Caco-2 (cell line): ENCODE measurements at places on chromosomes 7 and 10.
A peak's percentile ranks its signal among the peaks of the same experiment; 100 is the strongest.

DNA sequence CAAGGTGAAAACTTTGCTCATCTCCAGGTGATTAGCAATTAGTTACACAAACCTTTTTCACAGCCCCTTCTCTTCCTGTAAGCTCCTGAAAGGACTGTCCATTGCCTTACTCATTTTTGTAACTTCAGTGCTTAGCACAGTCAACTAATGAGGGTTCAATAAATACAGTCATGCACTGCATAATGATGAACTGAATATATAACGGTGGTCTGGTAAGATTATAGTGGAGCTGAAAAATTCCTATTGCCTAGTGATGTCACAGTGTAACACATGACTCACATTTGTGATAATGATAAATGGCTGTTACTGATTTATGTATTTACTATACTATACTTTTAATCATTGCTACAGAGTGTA lies 12.9 kb upstream of the FAM133B start:
- no peak for DNase-seq

GRCh38 chr7:126557271-126557670 lies 695.5 kb downstream of the GRM8 start:
- no peak for DNase-seq

DNA sequence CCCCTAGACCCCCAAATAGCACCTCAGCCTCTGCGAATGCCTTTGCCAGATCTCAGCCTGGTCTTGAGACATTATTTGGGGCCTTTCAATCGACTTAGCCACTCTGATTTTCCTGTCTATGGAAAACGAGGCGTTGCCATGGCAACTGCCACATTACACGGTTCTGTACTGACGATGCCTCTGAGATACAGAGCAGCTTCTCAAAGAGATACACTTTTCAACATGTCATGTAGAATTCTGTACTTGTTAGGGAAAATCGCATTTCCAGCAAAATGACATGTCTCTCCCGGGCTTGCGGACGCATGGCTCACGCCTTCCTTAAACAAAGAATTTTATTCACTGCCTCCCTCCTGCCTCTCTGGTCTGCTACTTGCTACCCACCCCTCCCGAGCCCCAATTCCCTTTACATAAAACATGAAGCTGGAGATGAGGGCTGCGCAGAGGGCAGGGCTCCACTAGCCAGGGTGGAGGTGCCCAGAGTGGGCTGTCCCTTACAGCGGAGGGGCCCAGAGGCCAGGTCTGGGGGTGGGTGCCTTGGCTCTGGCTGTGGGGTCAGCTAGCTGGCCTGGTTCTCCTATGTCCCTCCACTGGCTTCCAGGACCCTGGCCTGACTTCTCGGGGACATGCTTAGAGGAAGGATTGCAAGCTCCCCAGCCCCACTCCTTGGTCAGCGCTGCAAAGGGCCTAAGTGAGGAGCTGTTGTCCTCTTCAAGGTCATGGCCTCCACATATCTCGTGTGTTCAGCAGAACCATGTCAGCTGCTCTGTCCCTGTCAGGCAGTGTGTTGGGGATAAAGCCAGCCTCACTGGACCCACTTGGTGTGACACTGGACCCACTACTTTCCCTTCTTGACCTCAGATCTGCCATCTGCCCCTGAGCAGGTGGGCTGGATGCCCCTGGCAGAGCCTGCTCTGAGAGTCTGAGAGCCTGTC lies 342.5 kb downstream of the RPS24 start:
- no peak for DNase-seq

GRCh38 chr7:140003913-140004382 lies 58.8 kb downstream of the PARP12 start:
- DNase-seq, result peak; percentile 67

DNA sequence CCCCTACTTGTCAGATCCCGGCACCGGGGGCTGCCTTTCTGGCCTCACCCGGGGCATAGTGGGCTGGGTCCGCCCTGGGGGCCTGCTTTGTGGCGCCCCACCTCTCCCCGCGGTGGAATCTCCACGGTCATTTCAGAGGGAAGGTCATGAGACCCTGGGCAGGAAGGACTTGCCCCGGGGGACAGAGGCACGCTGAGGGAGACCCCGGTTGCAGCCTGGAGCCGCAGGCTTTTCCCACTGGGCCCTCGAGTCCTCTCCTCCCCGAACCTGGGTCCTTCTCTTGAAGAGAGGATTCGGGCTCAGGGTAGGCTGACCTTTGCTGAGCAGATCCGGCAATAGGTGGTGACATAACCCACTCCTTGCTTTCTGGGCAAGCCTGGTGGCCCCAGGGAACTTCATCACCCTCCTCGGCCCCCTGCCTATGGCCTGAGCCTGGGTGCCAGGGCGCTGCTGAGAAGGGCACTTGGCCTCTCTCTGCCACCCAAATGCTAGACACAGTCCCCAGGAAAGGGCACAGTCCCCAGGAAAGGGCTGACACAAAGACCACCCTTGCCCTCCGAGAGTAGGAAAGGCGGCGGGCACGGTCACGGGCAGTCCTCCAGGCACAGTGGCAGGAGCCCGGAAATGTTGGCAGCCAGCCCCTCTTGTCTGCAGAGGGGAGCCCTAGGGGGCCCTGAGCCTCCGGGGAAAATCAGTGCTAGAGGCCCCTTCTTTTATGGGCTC lies 36.2 kb downstream of the FKBP6 start:
- no peak for DNase-seq

DNA sequence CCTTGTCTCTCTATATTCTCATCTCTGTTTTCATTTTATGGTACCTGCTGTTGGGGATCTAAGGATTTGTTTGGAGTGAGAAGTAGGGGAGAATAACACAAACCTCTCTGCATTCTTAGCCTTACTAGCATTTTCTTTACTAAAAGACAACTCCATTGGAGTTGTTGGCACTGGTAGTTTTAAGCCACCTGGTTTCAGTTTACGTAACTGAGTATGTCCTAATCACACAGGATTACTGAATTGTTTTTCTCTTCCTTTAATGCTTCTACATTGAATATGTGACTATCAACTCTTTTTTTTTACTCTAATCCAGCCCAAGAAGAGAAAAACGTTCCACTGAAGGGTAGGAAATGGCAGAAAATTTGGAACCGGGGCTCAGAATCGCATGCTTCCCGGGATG lies 30.0 kb upstream of the TRIL start:
- no peak for DNase-seq

- no peak for DNase-seq
Measured at GRCh38 chr10:24467605-24468004, 256.1 kb downstream of the ARHGAP21 start.

DNA sequence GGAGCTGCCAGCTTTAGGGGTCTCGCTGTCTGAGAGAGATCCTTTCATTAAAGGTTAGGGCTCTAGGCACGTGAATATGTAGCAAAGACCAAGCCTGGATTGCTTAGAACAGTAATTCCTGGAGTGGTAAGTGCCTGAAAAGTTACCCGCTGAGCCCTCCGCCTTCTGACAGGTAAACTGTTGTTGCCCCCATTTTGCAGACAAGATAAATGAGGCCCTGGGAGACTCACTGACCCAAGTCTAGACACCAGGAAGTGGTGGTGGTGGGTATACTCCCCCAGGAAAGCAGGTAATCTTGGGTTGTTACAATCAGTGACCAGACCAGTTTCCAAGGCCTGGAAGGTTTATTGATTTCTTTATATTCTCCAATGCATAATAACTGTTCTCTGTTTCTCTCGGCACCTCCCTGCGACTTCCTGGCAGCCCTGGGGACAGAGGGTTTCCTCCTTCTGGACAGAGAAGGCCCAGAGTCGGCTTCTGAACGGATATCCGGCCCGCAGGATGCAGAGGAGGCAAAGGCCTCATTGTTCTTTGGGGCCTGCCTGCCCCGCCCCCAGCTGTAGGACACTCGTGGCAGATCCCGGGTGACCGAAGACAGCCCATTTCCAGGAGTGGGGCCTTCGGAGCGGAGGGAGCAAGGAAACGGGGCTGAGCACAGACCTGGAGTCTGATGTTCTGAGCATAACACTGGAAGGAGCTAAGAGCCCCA lies 1.3 kb upstream of the GRK5 start:
- DNase-seq, result peak; percentile 46

- DNase-seq, result peak; percentile 85
Measured at GRCh38 chr10:35640474-35640873, 1.6 kb downstream of the FZD8 start.

- DNase-seq, result no peak
Measured at GRCh38 chr7:100679129-100679926, 5.8 kb downstream of the GNB2 start.
